Effector memory CD8-positive, alpha-beta T cell (primary cell): ENCODE measurements at places on chromosomes 5 and 9.
A peak's percentile ranks its signal among the peaks of the same experiment; 100 is the strongest.

GRCh38 chr9:120480707-120481106 is 99.3 kb downstream of the CDK5RAP2 start:
- no peak for DNase-seq

DNA sequence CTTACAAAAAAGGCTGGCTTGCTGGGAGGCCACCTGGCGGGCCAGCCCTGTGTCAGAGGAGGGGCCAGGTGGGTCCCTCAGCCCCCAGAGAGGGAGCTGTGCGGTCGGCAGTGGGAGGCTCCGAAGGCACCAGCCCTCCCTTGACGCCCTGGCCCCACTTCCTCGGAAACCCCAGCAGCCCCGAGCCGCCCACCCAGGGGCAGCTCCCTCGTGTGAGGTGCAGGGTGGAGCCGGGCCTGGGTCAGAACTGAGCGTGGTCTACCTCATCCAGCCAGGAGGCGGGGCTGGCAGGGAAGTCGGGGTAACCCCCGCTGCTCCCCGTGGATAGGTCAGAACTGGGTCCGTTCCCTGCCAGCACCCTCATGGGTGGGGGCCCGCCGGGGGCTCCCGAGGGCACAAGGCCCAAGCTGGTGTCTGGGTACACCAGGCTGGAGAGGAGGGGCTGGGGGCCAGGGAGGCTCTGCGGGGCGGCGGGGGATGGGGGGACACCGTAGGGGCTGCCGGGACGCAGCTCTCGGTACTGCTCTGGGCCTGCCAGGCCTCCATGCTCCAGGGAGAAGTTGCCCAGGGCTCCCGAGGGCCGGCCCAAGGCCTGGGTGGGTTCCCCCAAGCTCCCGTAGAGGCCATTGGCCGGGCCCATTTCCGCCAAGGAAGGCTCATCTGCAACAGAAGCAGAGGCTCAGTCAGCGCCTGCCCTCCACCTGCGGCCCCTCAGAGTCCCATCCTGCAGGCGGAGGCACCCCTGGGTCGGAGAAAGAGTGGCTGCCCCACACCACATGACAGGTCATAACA is 7.6 kb downstream of the LHX3 start:
- DNase-seq = no peak

GRCh38 chr5:164809821-164810220 is 1304.4 kb downstream of the MAT2B start:
- DNase-seq = no peak

DNA sequence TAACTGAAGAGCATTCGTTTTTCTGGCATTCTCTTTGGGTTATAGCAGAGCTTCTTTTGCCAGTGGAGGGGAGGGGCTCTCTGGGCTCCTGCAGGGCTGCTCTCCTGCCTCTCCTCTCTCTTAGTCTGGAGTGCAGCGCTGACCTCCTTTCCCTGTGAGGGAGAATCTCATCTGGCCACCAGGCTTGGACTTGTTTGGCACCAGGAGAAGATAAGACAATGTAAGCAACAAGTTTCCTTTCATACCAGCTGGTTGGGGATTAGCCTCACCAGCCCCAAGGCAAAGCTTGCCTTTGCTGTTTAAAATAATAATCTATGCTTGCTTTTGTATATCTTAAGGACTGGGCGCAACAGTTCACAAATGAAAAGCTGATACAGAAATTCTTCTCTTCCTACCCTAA is 196.4 kb downstream of the TLE4 start:
- no peak for DNase-seq

- no peak for DNase-seq
Observed at GRCh38 chr9:109733690-109734089, 46.3 kb upstream of the PALM2AKAP2 start.

DNA sequence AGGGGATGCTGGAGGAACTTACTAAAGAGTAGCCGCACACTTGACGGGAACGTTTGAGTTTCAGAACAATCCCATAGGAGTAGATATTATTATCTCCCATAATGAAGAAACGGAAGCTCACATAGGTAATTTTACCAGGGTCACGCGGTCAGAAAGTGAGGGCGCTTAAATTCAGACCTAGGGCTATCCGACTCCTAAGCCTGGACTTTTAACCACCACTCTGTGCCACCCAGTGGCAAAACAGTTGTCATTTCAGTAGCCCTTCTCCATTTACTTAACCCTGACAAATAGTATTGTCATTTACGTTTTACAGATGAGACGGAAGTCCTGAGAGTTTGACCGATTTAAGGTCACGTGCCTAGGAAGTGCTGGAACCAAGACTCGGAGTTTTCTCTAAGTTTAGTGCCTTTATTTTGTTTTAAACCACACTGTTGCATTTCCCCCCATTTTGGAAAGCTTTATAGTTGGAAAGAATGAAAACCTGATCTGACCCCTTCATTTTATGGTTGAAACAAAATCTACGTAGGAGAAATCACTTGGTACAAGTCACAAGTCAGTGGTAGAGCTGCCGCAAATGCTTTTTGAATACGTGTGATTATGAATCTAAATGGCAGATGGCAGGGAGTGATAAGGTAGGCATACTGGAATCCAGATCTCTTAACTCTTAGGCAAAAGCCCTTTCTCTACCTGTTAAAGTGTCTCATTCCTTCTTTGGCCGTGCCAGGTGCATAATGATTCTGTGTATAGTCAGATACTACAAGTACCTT is 650 bp downstream of the MRRF start:
- DNase-seq = peak; percentile 20

DNA sequence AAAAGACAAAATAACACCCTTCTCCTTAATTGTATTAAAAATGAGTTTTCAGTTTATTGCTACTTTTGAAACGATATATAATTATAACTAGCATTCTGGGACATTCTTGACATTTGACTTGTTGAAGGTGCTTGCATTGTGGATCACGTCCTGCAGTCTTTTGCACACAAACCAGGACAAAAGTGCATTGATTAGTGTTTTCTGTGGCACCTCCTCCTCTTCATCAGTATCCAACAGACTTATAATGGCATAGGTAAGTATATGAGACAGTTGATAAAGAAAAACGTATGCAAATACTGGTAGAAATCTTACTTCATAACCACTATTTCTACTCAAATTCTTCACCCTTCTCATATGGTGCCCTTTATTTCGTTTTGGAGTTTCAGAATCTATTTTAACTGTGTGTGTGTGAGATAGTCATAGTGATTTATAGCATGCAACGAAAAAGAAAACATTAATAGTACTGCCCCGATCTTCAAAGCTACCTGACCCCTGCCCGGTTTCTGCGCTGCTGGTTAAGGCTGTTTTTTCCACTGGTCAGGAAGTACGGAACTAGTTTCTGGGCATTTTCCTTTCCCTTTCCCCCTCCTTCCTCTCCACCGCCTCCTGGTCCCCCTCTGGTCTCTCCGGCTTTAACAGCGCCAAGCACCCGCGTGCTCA is 639 bp upstream of the RASA1 start:
- no peak for DNase-seq

GRCh38 chr9:128091144-128091543 is 23.1 kb downstream of the SLC25A25 start:
- no peak for DNase-seq

DNA sequence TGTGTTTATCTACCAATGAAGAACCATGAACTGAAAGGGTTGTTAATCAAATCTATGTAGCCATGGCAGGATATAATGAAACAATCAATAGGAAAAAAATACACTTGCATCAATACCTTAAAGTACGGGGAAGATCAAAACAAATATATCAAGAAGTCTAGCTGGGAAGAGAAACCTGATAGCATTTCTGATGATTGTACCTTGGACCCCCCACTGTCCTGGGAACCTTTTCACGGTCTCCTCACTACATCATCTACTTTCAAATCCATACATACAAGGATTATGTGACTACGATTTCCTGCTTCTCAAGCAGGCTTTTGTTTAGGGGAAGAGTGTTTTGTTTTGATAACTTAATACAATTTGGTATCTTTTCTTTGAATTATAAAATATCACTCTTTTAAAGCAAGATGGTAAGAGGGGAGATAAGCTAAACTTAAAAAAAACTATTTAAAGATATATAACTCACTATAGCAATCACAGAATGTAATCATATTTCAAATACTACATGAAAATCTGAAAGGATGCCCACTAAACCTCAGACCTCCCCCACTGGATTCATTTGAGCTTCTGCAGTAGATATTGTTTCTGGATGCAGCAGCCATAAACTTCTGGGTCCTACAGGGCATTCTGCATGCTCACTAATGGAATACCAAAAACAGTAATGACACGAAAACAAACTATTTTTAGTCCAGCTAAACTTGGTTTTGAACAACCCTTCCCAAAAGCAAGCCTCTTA is 8.0 kb downstream of the EBF1 start:
- no peak for DNase-seq

- DNase-seq = no peak
Observed at GRCh38 chr5:181086884-181087205, 44.1 kb downstream of the OR2V1 start.

DNA sequence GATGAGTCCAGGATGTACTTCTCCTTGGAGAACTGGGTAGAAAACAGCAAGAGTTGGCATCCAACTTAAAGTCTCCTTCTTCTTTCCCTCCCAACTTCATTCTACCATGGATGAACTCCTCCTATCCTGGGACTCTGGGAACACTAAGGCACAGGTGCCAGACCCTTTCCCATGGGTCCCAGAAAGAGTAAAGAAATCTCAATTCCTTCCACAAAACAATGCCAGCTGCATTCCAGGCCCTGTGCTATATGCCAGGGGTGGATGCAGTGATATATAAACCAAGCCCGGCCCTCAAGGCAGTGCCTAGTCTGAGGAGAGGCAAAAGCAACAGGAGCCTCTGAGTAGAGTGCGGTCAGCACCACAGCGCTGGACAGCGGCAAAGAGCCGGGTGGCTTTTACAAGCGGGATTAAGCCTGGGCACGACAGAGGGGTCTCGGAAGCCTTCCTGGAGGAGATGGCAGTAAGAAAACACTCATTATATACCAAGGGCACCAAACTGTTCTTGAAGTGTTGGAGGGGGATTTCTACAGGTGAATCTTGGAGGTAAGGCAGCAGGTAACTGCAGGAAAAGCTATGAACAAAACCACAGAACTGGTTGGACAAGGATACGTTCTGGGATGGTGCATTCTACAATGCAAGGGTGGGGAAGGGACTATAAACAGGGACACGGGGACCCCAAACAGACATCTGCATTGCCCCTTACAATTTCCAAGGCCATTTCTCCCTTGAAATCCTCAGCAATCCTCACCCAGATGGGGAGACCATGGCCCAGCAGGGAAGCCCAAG is 16.4 kb upstream of the TOR2A start:
- no peak for DNase-seq

DNA sequence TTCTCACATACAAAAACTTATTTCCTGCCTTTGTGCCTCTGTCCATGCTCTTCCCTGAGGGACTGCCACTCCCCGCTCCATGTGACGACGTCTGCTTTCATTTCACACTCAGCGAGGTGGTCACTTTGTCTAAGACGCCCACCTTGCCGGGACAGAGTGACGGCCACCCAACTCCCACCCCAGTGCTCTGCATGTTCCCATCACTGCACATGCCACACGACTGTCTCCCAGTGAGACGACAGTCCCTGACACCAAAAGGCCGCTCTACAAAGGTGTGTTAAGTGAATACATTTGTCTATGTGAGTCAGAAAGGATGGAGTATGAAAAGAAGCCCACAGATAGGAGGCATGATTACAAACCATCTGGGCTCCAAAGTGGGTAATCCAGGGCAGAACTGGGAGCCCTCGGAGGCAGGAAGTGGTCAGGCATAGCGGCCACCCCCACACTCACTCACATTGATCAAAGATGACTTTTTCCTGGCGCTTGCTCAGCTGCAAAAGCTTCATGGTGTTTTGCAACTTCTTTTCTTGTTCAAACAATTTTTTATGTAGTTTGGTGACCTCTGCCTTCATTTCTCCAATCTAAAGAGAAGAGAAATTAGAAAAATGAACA is 185.8 kb downstream of the CDK5RAP2 start:
- DNase-seq = no peak

DNA sequence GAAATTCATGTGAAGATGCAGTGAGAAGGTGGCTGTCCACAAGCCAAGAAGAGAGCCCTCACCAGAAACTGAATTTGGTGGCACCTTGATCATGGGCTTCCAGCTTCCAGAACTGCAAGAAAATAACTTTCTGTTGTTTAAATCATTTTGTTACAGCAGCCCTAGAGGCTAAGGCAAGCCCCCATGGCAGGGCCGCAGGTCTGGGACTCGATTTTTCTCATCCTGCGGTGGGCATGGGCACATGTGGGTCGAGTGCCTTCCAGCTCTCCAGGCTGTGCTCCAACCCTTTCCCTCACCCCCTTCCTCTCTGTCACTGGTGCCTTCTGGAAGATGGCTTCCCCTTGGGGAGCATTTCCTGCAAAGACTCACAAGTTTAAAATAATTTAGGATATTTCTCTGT is 40.7 kb downstream of the AHRR start:
- no peak for DNase-seq

DNA sequence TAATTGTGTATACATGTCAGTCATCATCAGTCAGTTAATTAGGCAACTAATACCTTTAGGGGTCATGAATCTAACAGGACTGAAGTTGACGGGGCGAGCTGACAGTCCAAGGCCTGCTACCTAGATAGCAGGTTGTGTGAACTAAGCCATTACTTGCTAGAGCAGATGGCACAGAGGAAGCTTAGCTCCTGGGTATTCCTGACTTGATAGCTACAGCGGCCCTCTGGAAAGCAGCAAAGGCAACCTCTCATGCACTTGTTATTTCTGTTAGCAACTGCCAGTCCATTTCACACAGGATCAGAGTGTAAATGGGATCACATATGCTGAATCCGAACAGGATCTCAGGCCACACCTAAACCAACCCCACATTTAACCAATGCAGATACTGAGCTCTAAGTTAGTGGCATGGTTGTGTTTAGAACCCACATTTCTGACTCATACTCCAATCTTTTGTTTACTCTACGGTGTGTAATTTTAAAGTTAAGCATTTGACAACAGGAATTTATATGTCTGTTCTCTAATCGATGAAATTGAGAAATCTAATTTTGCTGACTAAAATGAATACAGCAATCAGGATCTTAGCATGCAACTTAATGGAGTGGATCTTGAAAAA is 521.3 kb upstream of the ZNF608 start:
- no peak for DNase-seq

DNA sequence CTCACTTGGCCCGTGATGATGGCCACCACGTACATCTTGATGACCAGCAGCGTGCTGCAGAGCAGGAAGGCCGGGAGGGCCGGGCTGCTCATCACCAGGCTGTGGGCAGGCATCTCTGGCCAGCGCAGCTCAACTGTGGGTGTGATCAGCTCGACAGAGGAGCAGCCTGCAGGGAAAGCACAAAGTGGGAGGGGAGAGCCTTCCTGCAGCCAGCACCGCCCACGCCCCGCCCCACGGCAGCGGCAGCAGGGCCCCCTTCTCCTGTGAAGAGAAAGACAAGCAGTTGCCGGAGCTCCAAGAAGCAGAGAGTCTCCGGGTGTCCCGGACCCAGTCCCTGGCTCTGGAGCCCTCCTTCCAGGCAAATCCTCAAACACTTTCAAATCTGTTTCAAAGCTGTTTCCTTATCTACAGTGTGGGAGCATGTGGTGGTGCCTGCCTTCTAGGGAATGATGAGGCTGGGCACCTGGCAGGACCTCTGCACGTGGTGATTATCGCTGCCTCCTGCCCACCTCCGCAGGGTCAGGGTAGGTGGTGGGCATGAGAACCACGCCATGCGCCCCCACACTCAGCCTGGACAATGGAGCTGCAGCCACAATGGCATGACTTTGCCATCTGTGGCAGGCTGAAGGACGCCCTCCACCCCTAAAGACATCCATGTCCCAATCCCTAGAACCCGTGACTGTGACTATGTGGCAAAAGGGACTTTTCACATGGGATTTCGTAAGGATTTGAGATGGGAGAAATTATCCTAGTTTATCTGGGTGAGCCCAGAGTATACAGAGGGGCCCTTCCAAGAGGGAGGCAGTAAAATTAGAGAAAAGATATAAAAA is at the start of gene PTGES:
PTGES (minus strand) TSS at position 143 of the 830 bp plus-strand sequence; CDS start at position 113, 30 bp downstream.
- peak; percentile 24 for DNase-seq
